ENCODE measurements at places on chromosomes 1 and 21.
A peak's percentile ranks its signal among the peaks of the same experiment; 100 is the strongest.

DNA sequence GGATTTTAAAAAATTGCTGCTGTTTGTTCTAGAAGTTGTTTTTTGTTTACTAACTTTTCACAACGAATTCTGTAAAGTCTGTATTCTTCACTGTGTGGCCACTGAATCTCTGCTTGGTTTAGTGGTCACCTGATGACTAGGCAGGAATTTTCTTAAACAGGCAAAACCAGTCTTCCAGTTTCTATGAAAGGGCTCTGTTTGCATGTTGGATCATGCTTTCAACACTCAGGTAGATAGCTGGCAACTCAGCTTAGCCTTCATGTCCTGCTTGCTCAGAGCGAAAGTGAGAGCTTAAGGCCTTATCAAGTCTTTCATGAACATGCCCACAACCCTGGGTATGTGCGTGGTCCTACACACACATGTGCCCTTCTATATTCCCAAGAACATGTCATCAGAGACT, 52.4 kb upstream of the CCDC190 start:
- no peak for DNase-seq

DNA sequence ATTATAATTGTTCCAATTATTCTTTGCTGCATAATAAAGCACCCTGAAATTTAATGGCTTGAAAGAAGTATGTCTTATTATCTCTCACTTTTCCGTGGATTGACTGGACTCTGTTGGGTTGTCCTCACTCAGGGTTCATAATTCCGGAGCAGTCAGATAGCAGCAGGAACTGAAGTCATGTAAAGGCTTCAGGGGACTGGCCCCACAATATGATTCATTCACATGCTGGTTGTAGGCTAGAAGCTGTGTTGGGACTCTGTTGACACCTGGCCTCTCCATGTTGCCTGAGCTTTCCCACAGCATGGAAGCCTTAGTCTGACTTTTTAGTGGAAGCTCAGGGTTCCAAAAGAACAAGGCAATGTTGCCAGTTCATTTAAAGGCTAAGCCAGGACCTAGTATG, 367.1 kb upstream of the ADGRL2 start:
- no peak for DNase-seq

DNA sequence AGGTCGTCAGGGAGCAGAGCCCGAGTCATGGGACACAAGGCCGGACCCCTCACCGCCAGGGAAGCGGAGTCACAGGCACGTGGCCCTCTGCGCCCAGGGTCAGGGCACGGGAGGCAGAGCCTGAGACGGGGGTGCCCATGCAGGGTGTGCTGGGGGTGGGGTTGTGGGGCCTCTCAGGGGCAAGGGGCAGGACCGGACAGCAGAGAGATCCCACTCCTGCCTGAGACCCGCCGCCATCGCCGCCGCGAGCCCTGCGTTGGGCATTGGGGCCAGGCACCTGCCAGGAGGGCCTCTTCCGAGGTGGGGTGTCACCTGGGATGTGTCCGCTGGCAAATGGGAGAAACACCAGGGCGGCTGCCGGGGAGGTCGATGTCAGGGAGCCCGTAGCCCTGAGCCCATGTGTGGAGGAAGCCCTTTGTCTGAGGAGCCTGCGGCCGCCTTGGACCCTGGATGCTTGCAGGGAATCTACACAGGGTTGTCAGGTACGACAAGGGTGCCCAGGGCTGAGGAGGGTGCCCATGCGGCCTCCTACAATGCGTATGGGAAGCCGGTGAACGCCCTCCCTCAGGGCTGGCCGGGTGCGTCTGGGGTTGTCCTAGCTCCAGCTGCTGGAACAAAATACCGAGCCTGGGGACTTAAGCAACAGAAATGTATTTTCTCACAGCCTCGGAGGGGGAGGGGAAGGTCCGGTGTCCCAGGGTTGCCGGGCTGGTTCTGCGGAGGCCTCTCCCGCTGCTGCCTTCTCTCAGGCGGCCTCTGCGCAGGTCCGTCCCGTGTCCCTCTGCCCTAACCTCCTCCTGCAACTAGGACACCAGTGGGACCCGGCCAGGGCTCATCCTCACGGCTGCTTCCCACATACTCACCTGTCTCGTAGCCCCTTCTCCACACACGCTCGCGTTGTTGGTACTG, 16.4 kb upstream of the C1orf159 start:
- no peak for DNase-seq

- no peak for DNase-seq
Observed at GRCh38 chr21:27036736-27037301, 69.9 kb upstream of the ADAMTS5 start.

DNA sequence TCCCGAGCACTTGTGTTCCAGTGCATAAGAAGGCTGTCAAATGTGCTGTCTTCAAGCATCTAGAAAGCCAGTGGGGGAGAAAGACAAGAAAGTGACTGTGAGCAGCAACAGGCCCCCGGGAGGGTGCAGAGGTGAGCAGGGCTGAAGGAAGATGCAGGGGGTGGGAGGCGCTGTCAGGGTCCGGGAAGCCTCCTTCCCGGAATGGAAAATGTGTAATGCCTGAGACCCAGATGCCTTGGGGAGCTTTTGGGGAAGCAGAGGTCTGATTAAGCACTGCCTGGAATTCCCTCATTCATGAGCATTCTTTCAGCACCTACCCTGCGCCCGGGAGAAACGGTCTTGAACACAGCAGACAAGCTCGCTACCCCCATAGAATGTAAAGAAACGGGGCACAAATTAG, 1.3 kb downstream of the NPHP4 start:
- no peak for DNase-seq

DNA sequence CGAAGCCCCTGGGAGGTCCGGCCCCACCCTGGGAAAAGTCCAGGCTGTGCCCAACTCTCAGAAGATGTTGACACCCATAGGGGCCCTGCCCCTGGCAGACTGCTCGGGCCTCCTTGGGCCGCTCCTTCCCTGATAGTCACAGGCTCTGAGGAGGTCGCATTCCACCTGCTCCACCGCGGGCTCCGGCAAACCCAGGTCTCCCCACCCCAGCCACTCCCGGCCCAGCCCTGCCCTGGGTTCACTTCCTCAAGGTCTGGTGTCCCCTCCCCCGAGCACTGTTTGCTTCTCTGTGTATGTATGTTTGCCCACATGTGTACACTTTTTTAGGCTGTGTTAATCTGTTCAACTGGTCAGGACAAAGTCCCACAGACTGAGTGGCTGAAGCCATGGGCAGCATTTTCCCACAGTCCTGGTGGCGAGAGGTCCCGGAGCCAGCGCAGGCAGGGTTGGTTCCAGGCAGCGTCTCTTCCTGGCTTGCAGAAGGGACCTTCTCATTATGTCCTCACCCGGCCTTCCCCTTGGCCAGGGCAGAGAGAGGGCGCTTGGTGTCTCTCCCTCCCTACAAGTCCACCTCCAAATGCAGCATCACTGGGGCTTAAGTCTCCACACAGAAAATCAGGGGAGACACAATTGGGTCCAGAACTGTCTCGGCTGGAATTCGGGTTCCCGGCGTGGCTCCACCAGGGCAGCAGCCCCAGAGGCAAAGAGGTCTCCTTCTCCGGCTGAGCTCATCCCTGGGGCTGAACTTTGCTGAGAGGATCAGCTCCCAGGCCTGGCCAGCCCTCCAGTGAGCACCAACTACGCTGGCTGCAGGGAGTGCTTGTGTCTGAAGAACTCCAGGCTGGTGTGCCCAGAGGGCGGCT, 10.5 kb upstream of the PRXL2B start:
- no peak for DNase-seq

DNA sequence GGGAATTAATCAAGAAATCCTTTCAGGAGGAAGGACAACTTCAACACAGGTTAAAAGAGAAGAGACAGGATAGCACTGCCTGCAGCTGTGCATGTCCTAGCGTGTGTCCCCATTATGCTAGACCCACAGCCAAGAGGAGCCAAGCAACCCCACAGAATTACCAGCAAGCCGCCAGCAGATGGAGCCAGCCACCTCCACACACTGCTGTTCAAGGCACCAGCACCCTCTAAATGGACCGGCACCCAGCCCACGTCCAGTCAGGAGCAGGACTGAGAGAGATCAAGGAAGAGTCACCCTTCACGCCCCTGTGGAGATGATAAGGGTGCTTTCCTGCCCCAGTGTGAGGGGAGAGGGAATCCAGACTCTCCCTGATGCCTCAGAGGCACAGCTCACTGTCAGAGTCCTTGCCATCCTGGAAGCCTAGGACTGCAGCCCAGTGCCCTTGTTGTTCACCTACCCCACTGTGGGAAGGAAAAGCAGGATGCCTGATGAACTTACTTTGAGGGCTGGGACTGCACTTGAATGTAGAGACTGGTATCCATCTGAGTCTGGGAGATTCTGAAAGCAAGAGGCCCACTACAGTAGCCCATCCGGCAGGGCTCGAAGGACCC, 37.1 kb upstream of the CTTNBP2NL start:
- peak; percentile 71 for DNase-seq

- peak; percentile 93 for DNase-seq
Observed at GRCh38 chr1:116777831-116778830, 23.9 kb downstream of the CD2 start.

DNA sequence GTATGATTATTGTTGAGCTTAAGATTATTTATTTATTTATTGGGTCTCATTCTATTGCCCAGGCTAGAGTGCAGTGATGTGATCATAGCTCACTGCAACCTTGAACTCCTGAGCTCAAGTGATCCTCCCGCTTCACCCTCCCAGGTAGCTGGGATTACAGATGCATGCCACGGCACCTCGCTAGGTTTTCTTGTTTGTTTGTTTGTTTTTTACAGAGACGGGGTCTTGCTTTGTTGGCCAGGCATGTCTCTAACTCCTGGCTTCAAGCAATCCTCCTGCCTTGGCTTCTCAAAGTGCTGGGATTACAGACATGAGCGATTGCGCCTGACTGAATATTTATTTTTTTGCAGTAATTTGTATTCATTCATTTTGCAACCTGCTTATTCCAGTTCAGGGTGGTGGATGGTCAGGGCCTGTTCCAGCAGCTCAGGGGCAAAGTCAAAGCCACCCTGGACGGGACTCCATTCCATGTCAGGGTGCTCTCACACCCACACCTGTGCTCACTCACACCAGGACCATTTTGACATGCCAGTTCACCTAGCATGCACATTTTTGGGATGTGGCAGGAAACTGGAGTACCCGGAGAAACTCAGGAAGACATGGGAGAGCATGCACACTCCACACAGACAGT, 29.6 kb upstream of the RASAL2 start:
- DNase-seq, result no peak

- no peak for DNase-seq
Observed at GRCh38 chr1:172882791-172883386, 167.9 kb downstream of the TNFSF18 start.

- no peak for DNase-seq
Observed at GRCh38 chr1:171780583-171781175, 781 bp upstream of the METTL13 start.

DNA sequence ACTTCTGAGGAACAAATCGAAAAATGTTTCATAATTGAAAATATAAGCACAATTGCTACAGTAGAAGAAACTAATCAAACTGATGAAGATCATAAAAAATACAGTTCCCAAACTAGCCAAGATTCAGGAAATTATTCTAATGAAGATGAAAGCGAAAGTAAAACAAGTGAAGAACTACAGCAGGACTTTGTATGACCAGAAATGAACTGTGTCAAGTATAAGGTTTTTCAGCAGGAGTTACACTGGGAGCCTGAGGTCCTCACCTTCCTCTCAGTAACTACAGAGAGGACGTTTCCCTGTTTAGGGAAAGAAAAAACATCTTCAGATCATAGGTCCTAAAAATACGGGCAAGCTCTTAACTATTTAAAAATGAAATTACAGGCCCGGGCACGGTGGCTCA, 30.6 kb downstream of the IFNAR1 start:
- no peak for DNase-seq

DNA sequence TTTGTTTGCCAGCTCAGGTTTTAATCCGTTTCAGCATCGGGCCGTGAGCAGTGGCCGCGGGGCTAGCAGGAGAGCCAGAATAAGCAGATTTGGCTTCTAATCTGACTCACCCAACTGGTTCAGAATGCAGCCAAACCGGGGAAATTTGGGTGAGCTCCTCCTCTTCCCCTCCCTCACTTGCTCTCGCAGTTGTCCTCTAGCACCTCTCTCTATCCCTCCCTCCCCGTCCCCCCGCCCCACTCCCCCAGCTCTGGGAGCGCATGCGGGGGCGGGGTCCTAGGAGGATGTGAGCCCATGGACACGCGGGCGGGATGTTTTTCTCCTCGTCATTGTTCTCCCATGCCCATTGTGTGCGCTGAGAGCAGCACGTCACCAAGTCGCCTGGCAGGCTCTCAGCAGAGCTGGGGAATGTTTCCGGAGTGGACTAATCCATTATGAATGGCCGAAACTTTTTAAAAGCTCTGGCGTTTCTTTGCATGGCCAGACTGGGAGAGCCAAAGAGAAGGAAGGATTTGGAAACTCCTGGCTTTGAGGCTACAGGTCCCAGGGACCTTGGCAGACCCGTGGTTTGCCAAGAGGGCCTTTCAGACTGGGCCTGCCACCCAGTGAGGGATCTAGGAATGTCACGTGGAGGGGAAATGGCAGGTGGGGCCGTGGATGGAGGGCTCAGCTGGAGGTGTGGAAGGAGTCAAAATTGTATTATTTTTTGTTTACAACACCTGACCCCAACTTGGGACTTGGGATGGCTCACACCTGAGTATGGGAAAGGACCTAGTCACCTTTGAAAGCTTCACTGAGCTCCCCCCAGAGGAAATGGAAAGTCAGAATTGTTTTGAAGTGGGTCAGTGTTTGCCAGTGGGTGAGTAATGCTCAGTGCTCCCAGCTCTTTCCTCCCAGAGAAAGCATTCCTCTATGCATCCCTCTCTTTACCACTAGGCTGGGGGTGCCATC, 39.2 kb downstream of the CDK18 start:
- DNase-seq, result peak; percentile 87

GRCh38 chr1:15027515-15027986, 126.0 kb upstream of the TMEM51 start:
- peak; percentile 58 for DNase-seq

- DNase-seq, result no peak
Observed at GRCh38 chr1:160911441-160911840, 26.5 kb upstream of the ITLN1 start.

GRCh38 chr1:212630158-212630900, 21.8 kb downstream of the ATF3 start:
- peak; percentile 62 for DNase-seq

DNA sequence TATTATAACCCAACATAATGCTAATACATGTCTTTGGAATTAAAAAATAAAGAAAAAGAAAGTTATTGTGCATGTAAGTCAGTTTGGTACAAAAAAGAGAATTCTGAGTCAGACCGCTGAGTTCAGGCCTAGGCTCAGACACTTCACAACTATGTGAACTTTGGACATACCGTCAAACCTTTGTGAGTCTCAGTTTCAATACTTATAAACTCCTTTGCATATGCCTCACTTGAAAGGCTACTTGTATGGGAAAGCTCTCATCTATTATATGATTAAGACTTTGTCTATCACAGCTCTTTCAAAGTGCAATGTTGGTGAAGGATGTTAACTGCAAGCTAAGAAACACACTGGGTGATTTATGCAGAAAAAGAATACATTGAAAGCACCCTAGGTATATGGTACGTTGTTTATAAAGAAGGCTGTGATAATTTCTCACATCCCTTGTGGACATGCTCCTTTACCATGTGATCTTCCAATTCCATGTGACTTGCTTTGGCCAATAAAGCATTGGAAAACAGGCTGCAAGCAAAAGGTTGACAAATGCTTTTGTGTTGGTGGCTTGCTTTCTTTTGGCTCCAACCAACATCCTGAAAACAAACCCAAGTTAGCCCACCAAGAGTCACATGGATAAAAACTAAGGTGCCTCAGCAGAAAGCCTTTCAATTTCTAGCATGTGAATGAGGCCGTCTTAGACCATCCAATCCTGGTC, 49.6 kb downstream of the INTS7 start:
- no peak for DNase-seq
